ENCODE measurements at places on chromosomes 5 and 9.
A peak's percentile ranks its signal among the peaks of the same experiment; 100 is the strongest.

- DNase-seq: no peak
Measured at GRCh38 chr5:10719965-10720364, 41.1 kb downstream of the DAP start.

- DNase-seq: no peak
Measured at GRCh38 chr5:22557251-22557650, 295.9 kb downstream of the CDH12 start.

GRCh38 chr9:106726070-106726815 lies 136.7 kb upstream of the ZNF462 start:
- no peak for DNase-seq

DNA sequence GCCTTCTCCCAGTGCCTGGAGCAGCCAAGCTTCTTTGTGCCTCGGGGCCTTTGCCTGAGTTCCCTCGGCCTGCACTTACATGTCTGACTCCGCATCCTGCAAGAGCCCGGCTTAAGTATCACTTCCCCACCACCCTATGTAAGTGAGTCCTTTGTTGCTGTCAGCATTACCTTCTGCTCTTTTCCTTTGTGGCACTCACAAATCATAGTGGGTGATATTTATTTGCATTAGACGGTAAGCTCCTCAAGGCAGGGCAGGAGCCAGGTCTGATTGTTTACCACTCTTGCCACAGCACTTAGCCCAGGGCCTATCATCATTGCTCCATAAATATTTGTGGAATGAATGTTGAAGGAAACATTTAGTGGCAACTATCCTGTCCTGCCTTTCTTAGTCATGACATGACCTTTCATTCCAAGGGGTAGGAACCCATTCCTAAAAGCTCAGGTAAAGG lies 4.8 kb downstream of the GM2A start:
- no peak for DNase-seq

DNA sequence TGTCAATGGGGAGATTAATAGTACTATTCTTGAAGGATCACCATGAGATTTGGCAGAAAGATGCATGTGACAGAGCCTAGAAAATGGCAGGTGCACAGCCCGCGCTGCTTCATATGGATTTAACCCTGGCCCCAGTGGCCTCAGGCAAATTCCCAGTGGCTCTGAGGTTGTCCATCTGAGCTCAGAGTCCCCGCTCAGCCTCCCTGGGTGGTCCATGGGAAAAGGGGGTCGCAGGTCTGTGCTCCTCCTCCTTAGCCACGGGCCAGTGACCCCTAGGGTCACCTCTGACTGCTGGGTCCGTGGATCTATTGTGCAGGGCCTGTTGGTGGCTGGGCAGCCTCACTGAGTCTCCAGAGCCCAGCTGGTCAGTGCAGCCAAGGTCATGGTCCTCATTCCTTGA lies 93.3 kb upstream of the BOD1 start:
- DNase-seq: no peak

GRCh38 chr9:78462611-78463010 lies 165.7 kb downstream of the PSAT1 start:
- no peak for DNase-seq

DNA sequence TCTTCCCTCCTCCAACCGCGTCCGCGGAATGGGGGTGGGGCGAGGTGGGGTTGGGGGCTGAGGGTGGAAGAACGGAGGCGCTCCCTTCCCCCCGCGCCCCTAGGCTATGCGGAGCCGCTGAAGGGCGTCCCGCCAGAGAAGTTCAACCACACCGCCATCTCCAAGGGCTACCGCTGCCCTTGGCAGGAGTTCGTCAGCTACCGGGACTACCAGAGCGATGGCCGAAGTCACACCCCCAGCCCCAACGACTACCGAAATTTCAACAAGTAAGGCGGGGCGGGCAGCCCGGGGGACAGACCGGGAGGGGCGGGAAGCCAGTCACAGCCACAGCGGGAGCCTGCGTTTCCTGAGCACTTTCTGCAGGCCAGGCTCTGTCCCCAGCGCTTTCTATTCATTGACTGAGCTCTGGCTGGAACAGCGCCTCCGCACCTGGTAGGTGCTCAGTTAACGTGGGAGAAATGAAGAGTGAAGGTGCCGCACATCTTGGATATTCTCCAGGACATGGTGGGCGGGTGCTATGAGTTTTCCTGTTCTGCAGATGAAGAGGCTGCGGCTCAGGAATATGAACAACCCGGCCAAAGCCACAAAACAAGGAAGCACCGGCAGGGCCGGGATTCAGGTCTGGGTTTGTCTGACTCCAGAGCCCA lies 11.3 kb downstream of the MYOZ3 start:
- DNase-seq: peak; percentile 8

DNA sequence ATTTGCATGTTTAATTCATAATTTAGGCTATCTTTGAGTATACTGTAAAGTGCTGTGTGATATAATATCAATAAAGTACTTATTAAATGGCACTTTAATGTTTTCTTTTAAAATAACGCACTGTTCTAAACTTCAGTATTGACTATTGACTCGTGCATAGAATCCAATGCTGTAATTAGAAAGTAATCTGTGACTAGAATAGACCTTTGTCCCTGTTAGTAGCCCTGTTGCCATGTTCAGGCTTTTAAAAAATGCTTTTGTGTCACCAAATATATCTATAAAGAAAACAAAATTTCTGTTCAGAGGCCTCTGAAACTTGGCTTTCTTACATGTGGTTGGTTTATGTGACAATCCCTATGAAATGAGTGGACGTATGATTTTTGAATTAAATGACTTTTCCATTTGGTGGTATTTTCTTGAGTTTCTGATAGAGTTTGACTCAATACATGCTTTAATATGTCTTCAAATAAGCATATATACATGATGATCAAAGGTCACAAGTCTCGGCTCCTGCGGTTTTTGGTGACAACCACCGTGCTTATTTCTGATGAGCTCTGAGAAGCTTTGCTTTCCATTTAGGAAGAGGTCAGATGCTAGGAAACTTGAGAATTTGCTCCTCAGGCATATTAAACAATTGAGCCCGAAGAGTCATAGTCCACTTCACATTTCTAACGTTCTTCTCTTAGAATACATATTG lies 174.7 kb downstream of the NR3C1 start:
- DNase-seq: peak; percentile 35

DNA sequence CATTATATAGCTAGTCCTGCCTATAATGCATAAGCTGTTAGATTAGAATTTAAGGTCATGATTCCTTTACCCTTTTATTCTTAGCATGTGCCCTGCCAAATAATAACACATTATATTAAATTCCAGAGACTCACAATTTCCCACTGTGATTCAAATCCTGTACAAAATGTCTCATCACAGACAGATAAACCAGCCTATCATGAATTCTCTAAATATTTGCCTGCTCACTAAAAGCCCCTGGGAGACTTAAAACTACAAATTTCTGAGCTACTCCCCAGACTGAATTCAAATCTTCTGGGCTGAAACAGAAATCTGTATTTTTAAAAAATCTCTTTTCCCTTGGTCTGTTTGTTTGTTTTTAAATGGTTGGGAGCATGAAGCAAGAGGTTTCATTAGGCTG lies 32.7 kb downstream of the GAPT start:
- DNase-seq: no peak

DNA sequence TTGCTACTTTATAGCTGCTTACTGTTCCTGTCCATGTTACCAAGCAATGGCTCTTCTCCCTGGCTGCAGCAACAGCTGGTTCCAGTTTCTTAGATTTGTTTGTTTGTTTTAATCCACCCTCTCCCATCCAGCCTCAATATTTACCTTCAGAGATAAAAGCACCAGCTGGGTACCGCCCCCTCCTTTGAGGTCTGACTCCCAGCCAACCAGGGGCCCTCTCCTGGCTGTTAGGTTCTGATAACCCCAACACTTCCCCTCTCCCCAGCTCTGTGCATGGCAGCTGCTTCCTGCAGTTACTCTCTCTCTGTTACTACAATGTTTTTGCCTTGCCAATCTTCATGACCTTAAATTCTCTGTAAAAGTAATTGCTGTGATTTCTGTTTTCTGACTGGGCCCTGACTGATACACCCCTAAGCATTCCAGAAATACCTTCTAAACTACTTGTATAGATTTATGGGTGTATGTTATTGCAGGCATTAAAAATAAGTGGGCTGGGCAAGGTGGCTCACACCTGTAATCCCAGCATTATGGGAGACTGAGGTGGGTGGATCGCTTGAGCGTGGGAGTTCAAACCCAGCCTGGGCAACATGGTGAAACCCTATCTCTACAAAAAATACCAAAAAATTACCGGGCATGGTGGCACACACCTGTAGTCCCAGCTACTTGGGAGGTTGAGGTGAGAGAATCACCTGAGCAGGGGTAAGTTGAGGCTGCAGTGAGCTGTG lies 2.6 kb upstream of the GCNT1 start:
- peak; percentile 38 for DNase-seq

DNA sequence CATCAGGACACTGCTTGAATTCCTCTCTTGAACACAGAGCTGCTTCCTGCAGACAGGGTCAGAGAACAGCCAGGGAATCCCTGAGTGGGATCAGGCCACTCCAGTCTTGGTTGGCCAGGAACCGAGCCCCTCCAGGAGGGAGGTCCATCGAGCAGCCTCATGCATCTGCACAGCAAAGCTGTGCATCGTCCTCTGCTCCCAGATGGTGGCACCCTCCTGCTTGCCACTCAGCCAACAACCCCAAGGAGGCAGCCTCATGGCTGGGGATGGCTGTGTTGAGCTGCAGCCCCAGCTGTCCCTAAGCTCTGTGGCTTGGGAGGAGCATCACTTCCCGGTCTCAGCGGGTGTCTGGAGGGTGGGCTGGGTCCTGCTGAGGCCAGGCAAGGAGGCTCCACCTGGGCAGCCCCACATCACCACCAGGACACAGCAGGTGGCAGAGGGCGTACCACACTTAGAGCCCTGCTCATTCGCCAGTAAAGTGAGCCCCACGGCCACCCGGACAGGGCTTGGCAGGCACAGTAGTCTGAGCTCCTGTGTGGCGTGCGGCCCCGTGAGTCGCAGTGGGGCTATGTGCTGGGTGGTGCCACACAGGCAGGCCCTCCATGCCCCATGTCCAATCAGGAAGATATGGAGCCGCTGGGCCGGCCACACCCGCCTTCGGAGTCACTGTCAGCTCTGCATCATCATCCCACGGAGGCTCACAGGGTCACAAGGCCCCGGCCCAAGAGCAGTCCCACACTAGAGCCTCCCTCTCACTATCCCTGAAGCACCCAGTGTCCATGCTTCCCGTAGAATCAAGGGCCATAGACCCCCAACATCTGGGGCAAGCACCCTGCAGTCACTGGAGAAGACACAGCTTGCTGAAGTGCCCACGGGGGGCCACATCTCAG lies 11.9 kb downstream of the LPCAT1 start:
- DNase-seq: no peak

- DNase-seq: no peak
Measured at GRCh38 chr5:83099445-83099844, 22.1 kb downstream of the XRCC4 start.

GRCh38 chr5:79122973-79123372 lies 11.4 kb downstream of the BHMT start:
- no peak for DNase-seq

- peak; percentile 43 for DNase-seq
Measured at GRCh38 chr5:54673523-54674225, 156.1 kb downstream of the SNX18 start.

GRCh38 chr9:121156263-121156731 lies 45.4 kb downstream of the RAB14 start:
- DNase-seq: peak; percentile 50

DNA sequence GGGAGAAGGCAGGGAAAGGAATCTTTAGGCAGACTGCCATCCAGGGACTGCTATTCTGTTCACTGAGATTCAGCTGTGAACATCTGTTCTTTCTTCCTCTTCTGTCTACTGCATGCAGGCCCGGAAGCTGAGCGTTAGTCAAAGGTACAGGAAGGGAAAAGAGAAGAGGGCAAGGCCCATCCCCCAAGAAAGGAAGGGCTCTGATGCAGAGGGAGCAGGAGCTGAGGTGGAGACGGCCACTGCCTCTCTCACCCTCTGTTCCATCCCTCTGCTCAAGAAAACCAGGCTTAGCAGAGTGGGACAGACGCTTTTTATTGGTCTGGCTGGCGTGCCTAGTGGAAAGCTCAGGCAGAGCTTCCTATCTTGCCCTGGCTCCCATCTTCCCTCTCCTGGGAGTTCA lies 57.6 kb downstream of the PFDN1 start:
- no peak for DNase-seq

GRCh38 chr5:63008195-63008594 lies 429.6 kb downstream of the LRRC70 start:
- no peak for DNase-seq

GRCh38 chr9:128899566-128900322 lies 17.8 kb downstream of the LRRC8A start:
- DNase-seq: peak; percentile 38

GRCh38 chr5:153543959-153544470 lies 53.5 kb downstream of the GRIA1 start:
- DNase-seq: no peak

DNA sequence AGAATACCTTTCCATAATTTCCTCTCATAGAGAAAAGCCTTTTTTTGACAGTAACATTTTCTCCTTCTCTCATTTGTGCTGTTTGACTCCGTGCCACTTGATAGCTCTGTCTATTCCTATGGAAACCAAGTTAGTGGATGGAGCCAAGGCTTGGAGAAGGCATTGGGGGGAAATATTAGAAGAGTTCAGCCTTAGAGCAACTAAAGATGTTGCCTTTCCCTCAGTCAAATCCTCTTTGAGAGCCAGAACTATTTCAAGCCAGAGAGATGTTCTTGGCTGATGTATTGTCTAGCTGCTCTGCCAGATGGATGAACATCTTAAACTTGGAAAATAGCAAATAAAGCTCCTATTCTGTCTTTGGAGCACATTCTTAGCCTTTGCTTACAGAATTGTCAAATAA lies 112.4 kb downstream of the INVS start:
- DNase-seq: no peak

GRCh38 chr9:85744480-85744879 lies 2.7 kb upstream of the AGTPBP1 start:
- no peak for DNase-seq

DNA sequence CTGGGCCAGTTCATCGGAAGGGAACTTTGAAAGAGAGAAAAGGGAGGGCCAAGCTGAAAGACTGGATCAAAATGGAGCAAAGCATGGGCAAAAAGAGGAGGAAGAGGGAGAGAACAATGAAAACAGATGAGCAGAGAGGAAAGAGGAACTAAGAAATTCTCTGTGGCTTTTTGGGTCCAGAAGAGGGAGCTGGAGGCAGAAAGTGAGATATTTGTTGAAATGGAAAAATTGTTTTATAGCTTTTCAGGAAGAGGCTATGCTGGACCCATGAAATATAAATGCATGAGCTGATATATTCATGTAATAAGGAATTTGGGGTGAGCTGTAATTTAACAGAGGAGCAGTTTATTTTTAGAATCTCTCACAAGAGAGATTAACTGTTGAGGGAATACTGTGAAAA lies 457.3 kb downstream of the DMAC1 start:
- no peak for DNase-seq

DNA sequence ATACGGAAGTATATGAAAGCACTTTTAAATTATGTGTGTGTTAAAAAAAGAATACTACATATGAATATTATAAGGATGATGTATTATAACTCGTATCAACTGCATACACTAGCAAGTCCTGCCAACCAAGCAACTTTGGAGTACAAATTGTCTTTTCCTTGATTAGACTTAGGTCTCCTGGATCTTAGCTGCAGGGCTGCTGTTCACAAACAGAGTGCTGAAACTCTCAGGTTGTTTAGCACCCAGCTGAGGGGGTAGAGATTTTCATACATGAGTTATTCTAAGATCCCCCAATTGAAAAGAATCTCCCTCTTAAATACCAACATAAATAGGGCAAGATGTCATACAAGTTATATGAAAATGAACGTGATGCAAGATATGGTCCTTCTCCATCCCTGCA lies 149.8 kb upstream of the TNC start:
- DNase-seq: no peak

- DNase-seq: no peak
Measured at GRCh38 chr9:6711403-6711802, 46.4 kb upstream of the KDM4C start.
